Myocyte (in vitro differentiated cells): ENCODE measurements at places on chromosomes 5 and 9.

DNA sequence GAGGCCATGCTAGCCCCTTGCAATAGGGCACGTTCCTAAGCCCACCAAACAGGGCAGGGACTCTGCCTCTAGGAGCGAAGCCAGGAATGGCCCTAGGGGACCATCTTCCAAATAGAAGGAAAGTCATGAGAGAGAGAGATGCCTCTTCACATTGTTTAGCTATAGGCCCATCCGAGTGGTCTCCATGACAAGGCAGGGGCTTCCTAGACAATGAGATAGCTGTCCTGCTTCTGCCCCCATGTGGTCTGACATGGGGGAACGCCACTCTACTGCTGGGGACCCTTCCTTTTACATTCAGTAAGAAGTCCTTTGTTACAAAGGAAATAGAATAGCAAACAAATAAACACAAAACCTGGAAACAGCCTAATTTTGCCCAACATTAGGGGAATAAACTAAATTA lies 17.9 kb upstream of the KIF4B start:
- no peak for DNase-seq

DNA sequence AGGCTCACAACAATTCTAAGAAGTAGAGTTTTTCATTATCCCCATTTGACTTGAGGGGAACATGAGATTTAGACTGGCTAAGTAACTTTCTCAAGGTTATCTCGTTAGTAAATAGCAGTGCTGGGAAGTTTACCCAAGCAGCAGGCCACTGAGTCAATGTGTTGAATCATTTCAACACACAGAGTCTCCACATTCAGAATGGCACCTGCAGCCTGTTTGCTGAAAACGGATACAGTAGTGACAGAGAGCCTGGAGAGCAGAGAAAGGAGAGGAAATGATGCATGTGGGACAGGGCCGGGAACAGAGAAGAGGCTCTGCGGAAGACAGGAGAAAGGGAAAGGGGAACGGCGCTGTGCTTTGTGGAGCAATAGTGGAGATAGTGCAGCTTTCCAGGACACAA lies 33.5 kb upstream of the ZSWIM6 start:
- DNase-seq: no peak

DNA sequence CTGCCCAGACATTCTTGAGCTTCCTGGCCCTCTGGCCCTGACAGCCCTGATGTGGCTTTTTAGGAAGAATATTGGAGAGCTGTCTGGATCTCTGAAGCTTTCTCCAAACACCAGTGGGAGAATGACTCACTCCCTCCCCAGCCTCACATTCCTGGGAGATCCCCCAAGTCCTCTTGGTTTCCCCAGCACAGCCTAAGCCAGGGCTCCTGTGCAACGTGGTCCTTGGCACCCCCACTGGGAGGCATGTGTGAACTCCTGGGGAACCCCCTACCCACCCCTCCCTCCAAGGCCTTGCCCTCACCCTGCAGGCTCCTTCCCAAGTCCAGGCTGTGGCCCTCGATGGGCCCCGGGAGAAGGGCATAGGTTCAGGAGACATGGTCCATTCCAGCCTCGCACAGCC lies 12.7 kb downstream of the GLIPR2 start:
- DNase-seq: peak; percentile 62

DNA sequence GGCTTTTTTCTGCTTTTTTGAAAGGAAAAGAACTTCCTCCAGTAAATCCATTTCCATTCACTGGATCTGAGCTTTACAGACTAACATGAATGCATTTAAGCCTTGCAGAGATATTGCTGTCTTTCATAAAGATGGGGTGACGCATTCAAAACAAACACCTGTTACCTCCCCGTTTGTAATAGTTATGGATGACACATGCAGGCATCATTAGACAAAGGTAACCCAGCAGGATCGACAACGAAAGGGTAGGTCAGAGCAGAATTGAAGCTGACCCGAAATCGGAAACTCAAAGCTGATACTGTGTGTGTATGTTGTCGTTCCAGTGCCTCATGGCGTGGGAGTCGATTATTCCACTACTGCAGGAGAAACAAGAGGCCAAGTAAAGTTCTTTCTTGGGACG lies 22.2 kb downstream of the SLC46A2 start:
- DNase-seq: no peak

GRCh38 chr5:172870291-172870714 lies 36.3 kb downstream of the ERGIC1 start:
- peak; percentile 36 for DNase-seq

GRCh38 chr9:79663878-79664277 lies 92.1 kb downstream of the TLE4 start:
- DNase-seq: no peak

DNA sequence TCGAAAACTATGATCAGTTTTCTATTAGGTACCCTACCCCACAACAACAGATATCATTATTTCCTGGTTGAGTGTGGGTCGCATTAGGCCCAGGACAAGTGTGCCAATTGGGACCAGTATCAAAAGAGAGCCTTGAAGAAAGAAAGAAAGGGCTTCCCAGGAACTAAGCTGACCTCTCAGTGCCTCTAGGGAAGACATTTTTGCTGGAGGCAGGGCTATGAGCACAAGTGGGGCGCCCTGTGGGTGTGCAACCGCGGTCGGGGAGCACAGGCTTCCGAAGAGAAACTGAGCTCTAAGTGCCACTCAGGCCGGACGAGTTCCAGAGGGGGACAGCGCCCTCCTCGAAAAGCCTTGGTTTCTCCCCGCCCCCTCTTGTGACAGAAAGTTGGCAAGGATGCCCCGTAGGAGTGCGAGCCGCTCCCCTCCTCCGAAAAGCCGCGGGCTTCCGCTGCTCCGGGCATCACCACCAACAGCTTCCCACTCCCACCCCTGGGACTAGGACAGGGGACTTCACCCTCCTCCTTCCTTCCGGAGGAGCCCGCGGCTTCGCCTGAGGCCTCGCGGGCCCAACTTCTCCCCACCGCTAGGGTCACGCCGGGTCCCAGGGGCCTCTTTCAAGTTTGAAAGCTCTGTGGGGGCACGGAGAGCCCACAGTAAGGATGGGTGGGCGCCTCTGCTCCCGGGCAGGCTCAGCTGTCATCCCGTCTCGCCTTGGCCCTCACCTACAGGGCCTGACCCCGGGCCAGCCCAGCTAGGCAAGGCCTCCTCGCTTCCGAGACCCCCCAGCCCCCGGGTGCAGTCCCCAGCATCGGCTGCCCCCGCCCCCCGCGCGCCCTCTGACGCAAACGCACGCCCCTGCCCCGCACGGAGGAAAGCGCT lies 2.0 kb downstream of the NR2F1-AS1 start:
- DNase-seq: peak; percentile 24

DNA sequence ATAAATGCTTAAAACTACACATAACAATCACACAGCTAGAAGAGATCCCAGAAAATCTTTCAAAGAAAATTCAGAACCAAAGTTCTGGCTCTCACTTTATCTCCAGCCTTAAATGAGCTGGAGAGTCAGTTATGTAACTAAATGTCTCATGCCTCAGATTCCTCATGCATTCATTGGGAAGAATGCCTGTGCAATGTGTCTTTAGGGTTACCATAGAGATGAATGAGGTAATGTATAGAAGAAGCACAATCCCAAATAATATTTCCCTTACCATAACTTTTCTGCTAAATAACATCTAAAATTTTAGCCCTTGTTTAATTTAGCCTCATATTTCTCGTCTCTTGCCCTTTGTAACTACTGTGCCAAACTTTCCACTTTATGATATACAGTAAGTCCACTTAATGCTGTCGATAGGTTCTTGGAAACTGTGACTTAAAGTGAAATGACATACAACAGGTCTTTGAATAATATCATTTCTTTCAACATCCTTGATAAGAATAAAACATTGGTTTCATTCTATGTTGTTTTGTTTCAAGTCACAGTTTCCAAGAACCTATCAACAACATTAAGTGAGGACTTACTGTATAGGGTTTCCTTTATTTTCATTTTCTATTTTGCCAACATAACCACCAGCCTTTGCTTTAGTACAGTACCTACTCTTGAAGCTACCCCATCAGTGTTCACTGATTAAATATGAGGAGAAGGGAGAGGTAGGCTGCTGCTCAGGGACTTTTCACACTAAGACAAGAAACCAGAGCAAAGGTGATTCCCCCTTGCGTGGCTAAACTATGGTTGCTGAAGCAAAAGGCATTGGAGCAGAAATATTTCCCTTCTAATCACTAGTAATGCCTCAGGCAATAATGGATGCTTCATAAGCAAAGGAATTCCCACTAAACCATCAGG lies 295.7 kb upstream of the PTGER4 start:
- no peak for DNase-seq

GRCh38 chr5:120164986-120165385 lies 299.1 kb upstream of the PRR16 start:
- DNase-seq: no peak

DNA sequence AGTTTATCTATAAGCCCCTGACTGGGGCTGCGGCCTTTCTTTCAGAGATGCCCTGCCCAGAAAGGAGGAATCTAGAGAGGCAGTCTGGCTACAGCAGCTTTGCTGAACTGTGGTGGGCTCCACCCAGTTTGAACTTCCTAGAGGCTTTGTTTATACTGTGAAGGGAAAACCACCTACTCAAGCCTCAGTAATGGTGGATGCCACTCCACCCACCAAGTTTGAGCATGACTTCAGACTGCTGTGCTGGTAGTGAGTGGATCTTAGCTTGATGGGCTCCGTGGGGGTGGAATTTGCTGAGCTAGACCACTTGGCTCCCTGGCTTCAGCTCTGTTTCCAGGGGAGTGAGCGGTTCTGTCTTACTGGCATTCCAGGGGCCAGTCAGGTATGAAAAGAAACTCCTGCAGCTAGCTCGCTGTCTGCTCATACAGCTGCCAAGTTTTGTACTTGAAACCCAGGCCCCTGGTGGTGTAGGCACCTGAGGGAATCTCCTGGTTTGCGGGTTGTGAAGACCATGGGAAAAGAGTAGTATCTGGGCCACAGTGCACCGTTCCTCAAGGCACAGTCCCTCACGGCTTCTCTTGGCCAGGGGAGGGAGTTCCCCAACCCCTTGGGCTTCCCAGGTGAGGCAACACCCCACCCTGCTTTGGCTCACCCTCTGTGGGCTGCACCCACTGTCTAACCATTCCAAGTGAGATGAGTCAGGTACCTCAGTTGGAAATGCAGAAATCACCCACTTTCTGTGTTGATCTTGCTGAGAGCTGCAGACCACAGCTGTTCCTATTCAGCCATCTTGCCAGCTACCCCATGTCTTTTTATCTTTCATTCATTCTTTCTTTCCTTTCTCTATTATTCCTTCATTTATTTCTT lies 211.8 kb upstream of the C9orf72 start:
- peak; percentile 22 for DNase-seq

GRCh38 chr5:31593665-31594064 lies 45.3 kb upstream of the PDZD2 start:
- no peak for DNase-seq

- no peak for DNase-seq
These were observed 91.7 kb upstream of the ADAMTSL1 start for GRCh38 chr9:18382243-18382642.
